Sigmoid colon (tissue), 7 donors: ENCODE measurements at places on chromosomes 1 and 21.

DNA sequence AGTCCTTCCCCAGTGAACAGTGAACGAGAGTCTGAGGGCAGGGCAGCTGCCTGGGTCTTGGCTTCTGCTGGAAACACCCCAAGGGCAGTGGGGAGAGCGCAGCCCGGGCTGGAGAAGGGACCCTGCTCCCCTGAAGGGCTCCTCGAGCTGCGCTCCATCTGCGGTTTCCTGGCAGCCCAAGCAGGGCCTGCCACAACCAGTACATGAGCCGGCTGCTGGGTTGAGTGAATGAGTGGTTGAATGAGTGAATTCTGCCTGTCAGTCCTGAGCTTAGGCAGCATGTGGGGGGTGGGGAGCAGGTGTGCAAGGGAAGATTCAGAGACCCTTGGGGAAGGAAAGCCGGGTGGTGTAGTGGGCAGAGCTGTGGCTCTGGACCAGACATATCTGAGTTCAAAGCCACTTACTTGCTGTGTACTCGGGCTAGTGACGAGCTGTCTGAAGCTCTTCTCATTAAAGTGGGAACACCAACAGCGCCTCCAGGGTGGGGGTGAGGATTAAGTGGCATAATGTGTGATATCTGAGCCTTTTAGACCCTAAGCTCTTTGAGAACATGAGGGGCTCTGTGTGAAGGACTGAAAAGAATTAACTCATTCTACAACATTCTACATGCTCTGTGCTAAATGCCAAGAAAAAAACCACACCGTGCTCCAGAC lies 3.7 kb downstream of the OPRD1 start:
- no peak overlapping the region for H3K4me3 ChIP-seq
- H3K27me3 ChIP-seq: peaks cover 9% of the 10 kb centered on the region
- no peak overlapping the region for H3K27ac ChIP-seq

GRCh38 chr1:207318072-207318619 lies 3.3 kb upstream of the CD55 start:
- no peak overlapping the region for H3K4me3 ChIP-seq
- no peaks in the 10 kb centered on the region for H3K36me3 ChIP-seq
- H3K27ac ChIP-seq: peak overlapping the region; percentile 36
- no peaks in the 10 kb centered on the region for H3K27me3 ChIP-seq

- no peaks in the 10 kb centered on the region for H3K4me1 ChIP-seq
- H3K27ac ChIP-seq: no peak overlapping the region
- no peak overlapping the region for H3K4me3 ChIP-seq
- H3K36me3 ChIP-seq: no peaks in the 10 kb centered on the region
Measured at GRCh38 chr1:41672173-41672572, 187.7 kb upstream of the EDN2 start.

DNA sequence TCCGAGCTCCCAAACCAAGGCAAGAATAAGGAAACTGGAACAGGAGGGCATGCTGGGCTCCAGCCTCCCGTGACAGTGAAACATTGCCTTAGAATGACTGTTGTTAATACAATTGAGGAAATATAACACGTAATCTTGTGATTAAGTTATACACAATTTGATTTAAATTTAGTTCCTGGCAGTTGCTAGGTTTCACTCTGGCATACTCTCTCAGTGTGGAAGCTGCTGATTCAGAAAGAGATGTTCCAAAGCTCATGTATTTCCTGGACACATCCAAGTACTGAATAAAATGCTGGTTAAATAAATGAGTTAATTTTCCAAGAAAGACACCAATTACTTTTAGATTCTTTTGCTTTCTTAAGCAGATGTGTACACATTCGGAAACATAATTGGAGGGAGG lies 176.1 kb downstream of the GRIK1 start:
- no peaks in the 10 kb centered on the region for H3K4me1 ChIP-seq
- no peaks in the 10 kb centered on the region for H3K27me3 ChIP-seq
- H3K27ac ChIP-seq: no peak overlapping the region
- H3K4me3 ChIP-seq: no peak overlapping the region
- H3K36me3 ChIP-seq: no peaks in the 10 kb centered on the region

- H3K4me1 ChIP-seq: peaks cover 6% of the 10 kb centered on the region
- no peak overlapping the region for H3K27ac ChIP-seq
- peaks cover 19% of the 10 kb centered on the region for H3K27me3 ChIP-seq
- H3K36me3 ChIP-seq: peaks cover 7% of the 10 kb centered on the region
Measured at GRCh38 chr1:2592672-2593071, 6.1 kb downstream of the PRXL2B start.

- no peaks in the 10 kb centered on the region for H3K27me3 ChIP-seq
- no peak for DNase-seq
- H3K4me1 ChIP-seq: no peaks in the 10 kb centered on the region
- no peaks in the 10 kb centered on the region for H3K36me3 ChIP-seq
- no peak overlapping the region for H3K4me3 ChIP-seq
Measured at GRCh38 chr1:12703821-12704451, 12.0 kb upstream of the AADACL3 start.

DNA sequence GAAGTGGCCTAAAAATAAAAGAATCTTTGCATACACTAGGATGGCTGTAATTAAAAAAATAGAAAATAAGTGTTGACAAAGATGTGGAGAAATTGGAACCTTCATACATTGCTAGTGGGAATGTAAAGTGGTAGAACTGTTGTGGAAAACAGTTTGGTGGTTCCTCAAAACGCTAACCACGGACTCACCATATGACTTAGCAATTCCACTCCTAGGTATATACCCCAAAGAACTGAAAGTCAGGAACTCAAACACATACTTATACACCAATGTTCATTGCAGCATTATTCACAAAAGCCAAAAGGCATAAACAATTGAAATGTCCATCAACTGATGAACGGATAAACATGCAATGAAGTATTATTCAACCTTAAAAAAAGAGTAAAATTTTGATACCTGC lies 10.8 kb upstream of the HMGCL start:
- no peak overlapping the region for H3K27ac ChIP-seq
- no peaks in the 10 kb centered on the region for H3K4me1 ChIP-seq
- H3K36me3 ChIP-seq: no peaks in the 10 kb centered on the region
- DNase-seq: no peak
- H3K4me3 ChIP-seq: no peak overlapping the region

GRCh38 chr1:12172042-12172851 lies 5.5 kb downstream of the TNFRSF1B start:
- no peak for DNase-seq
- no peak overlapping the region for H3K4me3 ChIP-seq
- H3K27ac ChIP-seq: peak overlapping the region; percentile 47
- no peaks in the 10 kb centered on the region for H3K27me3 ChIP-seq
- peaks cover 35% of the 10 kb centered on the region for H3K4me1 ChIP-seq

DNA sequence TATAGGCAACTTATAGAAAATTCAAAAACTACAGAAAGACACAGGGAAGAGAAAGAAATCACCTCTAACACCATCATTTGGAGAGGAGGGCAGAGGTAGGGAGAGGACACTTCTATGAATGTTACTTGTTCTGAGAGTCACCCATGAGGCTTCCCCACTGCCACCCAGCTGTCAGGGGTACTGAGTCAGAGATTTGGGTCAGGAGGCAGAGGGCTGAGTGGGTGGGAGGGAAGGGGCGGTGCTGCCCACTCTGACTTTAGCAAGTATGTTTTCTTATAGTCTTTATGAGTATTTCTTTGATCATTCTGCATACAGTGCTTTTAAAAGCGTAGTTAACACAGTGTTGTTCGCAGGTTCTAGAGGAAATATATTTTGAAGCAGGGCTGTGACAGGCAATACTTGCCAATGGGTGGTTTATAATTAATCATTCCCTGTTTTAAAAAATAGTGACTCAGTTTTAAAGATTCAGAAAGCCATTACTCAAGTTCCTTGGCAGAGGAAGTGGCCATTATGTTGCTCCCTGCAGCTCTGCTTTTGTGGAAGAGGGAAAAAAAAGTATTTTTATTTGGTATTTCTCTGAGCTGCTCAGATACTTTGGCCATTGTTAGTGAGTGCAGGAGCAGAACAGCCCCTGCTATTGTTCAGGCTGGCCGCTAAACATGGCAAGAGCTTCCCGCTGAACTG lies 18.3 kb downstream of the IL6R start:
- DNase-seq: no peak
- H3K27me3 ChIP-seq: no peaks in the 10 kb centered on the region
- no peaks in the 10 kb centered on the region for H3K4me1 ChIP-seq
- H3K36me3 ChIP-seq: no peaks in the 10 kb centered on the region
- H3K27ac ChIP-seq: peak overlapping the region; percentile 99
- H3K4me3 ChIP-seq: no peak overlapping the region

DNA sequence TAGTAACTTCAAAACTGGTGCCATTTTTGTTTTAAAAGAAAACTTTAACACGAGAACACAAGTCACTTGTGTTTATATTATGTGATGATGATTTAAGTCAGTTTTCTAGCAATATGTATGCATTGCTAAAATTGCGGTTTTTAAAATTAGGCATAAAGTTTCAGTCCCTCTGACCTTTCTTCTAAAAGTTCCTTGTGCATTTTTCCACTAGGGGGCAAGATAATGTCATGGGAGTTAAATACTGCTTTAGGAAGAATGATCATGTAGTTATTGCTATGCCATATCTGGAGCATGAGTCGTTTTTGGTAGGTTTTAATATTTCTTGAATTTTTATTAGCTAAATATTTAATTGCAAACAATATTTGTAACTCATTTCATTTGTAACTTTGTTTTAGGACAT lies 10.7 kb downstream of the CDC7 start:
- no peak overlapping the region for H3K27ac ChIP-seq
- H3K4me3 ChIP-seq: no peak overlapping the region
- no peaks in the 10 kb centered on the region for H3K27me3 ChIP-seq
- no peaks in the 10 kb centered on the region for H3K36me3 ChIP-seq
- no peaks in the 10 kb centered on the region for H3K4me1 ChIP-seq
- no peak for DNase-seq

DNA sequence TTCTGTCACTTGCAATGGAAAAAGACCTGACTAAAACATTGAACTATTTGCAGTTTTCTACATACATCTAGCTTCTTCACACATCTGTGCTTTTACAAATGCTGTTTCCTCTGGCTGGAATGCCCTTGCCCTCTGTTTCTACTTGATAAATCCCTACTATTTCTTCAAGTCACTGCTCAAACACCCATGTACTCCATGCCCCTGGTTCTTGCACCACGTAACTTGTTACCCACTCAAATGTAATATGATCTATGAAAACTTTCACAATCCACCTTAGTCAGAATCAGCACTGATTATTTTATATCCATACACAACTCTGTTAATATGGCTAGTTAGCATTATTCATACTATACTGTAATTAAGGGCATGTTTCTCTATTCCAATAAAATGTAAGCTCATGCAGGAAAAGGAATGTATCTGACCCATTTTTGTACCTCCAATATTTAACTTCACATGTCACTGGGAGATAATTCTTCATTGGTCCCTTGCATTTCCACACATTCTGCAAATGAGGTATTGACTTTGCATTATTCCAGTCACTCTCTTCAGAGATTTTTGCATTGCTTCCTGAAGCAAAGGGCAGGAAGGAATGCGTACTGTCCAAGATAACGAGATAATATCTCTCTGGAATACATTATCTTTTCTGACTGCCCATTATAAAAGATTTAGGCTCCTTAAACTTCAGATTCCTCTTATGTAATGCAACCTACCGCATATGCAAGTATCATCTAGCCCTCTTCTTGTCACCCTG lies 158.3 kb downstream of the COL24A1 start:
- H3K4me1 ChIP-seq: no peaks in the 10 kb centered on the region
- no peaks in the 10 kb centered on the region for H3K27me3 ChIP-seq
- no peaks in the 10 kb centered on the region for H3K36me3 ChIP-seq
- DNase-seq: no peak

GRCh38 chr1:185369786-185370185 lies 52.7 kb upstream of the IVNS1ABP start:
- no peak overlapping the region for H3K4me3 ChIP-seq
- no peaks in the 10 kb centered on the region for H3K27me3 ChIP-seq
- no peaks in the 10 kb centered on the region for H3K4me1 ChIP-seq
- no peaks in the 10 kb centered on the region for H3K36me3 ChIP-seq
- no peak for DNase-seq

DNA sequence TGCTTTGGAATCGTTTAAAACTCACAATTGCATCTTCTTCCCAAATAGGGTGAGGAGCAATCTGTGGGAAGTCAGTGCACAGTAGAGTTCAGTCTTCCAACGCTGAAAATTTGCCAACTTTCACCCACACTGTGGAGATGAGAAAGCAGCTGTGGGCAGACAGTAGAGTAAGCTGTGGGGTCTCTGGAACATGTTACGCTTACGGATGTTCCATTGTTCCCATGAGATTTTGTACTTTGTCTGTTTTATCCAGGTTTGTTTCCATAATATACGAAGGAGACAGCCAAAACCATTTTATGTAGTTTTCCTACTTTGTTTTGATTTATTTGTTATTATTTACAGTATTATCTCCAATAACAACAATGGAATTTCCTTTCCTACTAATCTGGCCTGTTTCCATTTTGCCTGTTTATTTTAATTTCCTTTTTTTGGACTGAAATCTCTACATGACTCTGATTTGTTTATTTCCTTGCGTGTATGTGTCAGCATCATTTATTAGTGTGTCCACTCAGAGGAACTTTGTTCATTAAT lies 65.1 kb upstream of the RGL1 start:
- peaks cover 10% of the 10 kb centered on the region for H3K4me1 ChIP-seq
- no peaks in the 10 kb centered on the region for H3K27me3 ChIP-seq
- no peak overlapping the region for H3K4me3 ChIP-seq
- DNase-seq: no peak

DNA sequence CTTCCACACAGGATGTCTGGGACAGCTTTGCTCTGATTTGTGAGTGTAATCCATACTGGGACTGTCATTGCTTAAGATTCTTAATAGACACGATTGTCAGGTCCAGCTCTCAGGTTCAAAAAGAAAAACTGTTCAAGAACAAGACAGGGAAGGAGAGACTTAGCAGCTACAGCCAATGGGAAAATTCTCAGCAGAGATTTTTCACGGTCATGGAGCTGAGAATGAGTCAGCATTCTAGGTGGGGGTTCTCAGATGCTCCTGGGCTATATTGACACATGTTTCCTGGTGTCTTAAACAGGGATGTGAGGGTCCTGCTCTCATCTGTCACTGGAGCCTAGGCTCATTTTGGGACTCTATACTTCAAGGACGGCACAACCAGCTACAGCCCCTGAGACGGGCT lies 318.3 kb downstream of the RRAGC start:
- H3K27me3 ChIP-seq: no peaks in the 10 kb centered on the region
- no peak overlapping the region for H3K4me3 ChIP-seq
- DNase-seq: no peak
- no peaks in the 10 kb centered on the region for H3K4me1 ChIP-seq
- no peak overlapping the region for H3K27ac ChIP-seq

DNA sequence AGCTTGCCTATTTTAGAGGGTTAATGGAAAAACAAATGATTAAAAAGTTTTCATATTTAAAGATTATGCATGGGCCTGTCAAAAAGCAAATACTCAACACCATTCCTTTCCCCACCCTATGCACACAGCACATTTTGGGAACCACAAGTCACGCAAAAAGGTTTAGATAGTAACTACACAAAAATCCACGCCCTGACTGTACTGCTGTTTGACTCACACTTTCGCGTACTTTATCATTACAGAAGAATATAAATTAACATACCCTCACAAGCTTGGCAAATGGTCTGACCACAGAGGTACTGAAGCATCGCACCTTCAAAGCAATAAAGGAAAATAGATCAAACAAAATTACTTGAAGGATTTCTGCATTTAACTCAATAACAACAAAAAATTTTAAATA lies 1.4 kb downstream of the ATP5PO start:
- no peak overlapping the region for H3K27ac ChIP-seq
- H3K36me3 ChIP-seq: peaks cover 1% of the 10 kb centered on the region
- no peak overlapping the region for H3K4me3 ChIP-seq
- no peaks in the 10 kb centered on the region for H3K27me3 ChIP-seq
- peaks cover 26% of the 10 kb centered on the region for H3K4me1 ChIP-seq
